ENCODE measurements at places on chromosomes 7 and 10.

DNA sequence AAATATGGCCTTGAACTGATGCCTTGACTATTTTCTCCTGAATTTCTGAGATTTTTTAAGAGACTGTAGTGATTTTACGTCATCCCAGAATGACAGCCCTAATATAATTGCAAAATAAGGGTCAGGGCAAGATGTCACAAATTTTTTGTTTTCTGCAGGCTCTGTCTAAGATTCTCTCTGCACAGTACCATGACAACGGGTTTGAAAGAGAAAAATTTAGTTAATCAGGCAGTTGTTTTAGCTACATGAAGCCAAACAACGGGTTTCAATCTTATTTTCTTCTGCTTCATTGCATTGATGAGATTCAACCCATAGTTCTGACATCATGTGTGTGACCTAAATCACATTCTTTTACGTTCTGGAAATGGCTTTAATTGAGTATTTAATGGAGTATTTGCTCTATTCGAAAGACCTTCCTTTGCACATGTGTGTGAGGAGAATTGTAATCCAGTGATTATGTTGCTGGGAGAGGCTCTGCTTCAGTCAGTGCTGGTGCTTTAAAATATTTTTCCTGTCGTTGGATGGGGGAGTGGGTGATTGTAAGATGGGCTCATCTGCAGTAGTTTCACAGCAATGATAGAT, 118.0 kb upstream of the RHOBTB1 start:
- no peak for DNase-seq

- DNase-seq: no peak
Measured at GRCh38 chr10:80581469-80581835, 43.8 kb downstream of the SH2D4B start.

DNA sequence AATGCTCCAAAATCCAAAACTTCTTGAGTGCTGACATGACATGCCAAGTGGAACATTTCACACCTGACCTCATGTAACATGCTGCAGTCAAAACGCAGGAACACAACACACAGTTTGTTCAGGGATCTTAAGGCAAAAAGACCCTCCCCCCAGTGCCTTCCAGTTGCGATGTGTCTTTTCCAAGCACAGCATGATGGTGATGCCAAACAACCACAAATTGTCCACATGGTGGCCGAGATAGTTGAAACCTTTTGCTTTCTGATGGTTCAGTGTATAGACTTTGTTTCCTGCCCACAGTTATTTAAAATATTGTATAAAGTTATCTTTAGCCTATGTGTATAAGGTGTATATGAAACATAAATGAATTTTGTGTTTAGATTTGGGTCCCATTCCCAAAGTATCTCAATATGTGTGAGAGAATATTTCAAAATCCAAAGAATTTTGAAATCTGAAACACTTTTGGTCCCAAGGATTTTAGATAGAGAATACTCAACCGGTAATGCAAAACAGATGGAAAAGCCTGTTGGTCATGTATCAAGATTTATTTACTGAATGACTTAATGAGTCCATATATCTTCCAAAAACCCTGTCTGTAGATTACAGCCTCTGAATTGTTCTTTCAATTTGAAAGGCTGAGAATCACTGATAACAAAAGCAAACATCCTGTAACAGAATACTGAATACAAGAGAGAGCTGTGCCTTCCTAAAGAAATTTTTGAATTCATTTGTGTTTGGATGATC, 93.4 kb upstream of the OIT3 start:
- DNase-seq: no peak

DNA sequence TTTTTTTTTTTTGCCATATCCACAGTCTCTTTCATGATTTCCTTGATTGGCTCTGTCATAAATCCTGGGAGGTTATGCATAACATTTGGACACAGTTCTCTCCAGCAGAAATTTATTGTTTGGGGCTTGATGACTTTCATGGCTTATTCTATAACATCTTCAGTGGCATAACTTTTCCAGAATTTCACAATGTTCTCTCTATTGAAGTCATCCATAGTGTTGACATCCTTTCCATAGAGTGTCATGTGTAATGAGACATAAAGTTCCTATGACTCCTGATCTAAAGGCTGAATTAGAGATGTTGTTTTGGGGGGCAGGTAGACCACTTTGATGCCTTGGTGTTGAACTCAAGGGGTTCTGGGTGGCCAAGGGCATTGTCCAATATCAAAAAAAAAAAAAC, 36.7 kb upstream of the STK17A start:
- no peak for DNase-seq

DNA sequence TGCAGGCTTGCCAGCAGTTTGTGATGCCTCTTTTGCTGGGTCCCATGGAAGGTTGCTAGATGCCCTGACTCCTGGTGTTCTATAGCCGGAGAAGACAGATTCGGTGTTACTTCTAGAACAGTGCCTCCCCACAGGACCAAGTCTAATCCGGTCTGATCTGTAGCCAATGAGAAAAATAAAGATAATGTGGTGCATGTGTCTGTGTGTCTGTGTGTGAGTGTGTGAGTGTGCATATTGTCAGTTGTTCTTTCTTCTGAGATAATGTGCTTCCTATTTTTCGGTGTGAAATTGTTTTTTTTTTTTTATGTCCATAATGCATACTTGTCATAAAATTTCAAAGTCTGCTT, 29.7 kb upstream of the ZNRF2 start:
- no peak for DNase-seq

DNA sequence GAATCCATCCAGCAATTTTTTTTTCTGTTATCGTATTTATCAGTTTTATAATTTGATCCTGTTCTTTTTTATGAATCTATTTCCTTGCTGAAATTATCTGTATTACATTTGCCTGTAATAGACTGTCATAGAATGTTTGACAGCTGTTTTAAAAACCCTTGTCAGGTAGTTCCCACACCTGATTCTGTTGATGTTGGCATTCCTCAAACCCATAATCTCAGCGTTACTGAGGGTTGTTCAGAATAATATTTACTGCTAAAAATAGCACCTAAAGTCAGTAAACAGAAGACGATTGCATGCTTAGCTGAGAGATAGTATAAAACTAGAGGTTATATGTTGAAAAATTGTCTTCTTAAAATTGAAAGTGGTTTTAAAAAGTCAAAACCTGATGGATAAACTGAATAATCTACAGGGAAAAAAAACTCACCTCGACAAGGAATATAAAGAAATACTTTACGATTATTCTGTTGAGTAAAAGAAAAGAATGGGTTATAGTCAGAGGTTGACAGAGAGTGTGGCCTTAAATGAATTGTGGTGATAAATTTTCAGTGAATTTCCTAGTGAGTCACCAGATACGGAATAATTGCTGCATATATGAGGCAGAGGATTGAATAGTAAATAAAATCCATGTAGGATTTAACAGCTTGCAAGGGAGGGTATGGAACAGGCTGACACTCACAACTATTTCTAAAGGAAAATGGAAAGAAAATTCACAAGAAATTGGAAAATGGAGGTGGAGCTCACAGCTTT, 824.1 kb upstream of the IGFBP3 start:
- no peak for DNase-seq

- DNase-seq: no peak
Measured at GRCh38 chr7:25913598-25914224, 238.3 kb upstream of the NFE2L3 start.

DNA sequence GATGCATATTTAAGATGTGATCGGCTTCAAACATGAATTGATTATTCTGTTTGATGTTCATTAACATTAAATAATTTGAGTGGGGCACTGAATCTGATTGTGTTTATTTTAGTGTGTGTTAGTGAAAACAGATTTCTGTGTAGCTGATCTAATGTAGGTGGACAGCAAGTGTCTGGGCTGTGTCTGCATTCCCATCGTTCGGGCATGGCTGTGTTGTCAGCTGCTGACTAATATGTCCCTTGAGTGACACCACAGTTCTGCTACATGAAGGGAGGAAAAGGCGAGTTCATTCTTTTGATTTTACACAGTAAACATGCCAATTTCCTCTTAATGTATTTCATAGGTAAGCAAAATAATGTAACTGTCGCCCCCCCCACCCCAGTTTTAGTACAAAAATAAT, 203.0 kb downstream of the CNTNAP2 start:
- no peak for DNase-seq

- no peak for DNase-seq
Measured at GRCh38 chr10:89503151-89503550, 32.2 kb downstream of the SLC16A12 start.

DNA sequence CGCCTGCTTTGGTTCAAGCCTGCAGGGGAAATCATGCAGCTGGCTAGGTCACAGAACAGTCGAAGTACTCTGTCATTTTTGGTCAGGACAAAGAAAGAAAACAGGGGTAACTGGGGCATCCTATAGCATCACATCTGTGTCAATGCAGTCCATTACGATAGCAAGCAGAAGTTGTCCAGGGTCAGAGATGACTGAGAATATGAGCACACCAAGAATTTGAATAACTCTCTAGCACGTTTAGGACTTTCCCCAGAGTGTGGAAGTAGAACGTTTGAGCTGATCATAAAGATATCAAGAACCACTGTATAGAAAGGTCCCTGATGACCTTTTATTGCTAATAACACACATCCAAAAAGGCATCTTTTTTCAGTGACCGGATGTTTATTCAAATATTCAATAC, 12.7 kb upstream of the HECW1 start:
- DNase-seq: no peak

GRCh38 chr7:51274955-51275354, 41.7 kb downstream of the COBL start:
- DNase-seq: no peak

GRCh38 chr7:135385209-135385608, 124.7 kb downstream of the CNOT4 start:
- DNase-seq: no peak

DNA sequence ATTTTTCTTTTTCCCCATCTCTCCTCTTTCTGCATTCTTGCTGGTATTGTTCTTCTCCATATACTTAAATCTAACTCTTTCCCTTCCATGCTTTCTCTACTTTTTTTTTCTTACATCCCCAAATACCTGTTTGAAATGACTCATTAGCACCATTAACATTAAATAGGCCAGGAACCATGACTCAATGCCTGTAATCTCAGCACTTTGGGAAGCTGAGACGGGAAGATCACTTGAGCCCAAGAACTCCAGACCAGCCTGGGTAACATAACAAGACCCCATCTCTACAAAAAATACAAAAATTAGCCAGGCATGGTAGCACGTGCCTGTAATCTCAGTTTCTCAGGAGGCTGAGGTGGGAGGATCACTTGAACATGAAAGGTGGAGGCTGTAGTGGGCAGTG, 1026.8 kb downstream of the GATA3 start:
- DNase-seq: no peak

- DNase-seq: no peak
Measured at GRCh38 chr10:71927776-71928592, 36.2 kb upstream of the CHST3 start.

- no peak for DNase-seq
Measured at GRCh38 chr7:42385912-42386311, 148.9 kb upstream of the GLI3 start.

GRCh38 chr7:117014673-117015133, 61.4 kb downstream of the ST7 start:
- no peak for DNase-seq

DNA sequence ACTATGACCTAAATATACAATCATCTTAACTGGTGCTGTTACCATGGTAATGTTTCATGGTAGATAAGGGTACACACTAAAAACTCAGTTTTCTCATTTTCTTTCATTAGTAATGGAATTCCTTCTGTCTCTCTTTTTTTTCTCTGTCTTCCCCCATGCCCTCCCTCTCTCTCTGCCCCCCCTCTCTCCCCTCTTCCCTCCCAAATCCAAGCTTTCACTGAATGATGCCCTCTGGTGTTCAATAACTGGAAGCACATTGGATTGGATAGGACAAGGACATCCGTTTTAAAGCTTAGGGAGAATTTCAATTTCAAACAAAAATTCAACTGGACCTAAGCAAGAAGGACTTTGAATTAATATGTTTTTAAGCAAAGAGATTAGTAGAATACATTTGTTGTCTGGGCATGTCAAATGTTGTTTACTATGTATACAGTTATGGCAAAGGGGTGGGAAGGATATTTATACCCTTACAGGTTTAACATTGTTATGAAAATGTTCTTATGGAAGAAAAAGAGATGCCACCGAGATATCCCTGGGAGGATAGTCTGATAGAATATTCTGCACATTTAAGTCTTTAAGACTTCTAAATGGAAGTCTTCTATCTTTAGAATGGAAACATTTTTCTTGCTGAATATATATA, 6.1 kb downstream of the CHRM2 start:
- DNase-seq: no peak

DNA sequence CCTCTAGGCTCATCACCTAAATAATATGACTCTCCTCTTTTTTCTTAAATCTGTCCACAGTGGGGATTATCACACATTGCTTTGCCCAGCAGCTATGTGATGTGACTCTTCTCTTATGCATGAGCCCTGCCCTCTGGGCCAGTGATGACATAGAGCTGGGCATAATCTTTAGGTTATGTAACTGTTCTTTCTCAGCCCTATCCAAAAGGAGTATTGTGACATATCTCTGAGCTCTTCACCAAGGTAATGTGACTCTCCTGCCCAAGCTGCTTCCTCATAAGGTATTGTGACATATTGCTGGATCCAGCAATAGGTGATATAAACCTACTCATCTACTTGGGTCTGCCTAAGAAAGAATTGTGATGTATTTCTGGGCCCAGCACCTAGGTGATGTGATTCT, 37.7 kb upstream of the ZNF107 start:
- no peak for DNase-seq

DNA sequence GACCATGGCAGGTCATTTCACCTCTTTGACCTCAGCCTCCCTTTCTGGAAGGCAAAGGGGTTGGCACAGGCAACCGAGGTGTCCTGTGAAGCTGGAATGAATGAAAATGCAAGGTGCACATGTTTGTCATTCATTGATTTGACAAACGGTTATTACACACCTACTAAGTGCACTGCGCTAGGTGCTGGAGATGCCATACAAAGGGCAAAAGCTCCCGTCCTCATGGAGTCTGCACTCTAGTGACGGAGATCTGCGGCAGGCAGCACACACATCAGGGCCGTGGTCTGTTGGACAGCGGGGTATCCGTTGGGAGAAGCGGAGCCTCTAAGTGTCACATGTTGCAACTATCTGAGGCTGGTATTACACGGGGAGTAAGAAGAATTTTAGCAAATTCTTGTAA, 44.2 kb downstream of the PRF1 start:
- no peak for DNase-seq

DNA sequence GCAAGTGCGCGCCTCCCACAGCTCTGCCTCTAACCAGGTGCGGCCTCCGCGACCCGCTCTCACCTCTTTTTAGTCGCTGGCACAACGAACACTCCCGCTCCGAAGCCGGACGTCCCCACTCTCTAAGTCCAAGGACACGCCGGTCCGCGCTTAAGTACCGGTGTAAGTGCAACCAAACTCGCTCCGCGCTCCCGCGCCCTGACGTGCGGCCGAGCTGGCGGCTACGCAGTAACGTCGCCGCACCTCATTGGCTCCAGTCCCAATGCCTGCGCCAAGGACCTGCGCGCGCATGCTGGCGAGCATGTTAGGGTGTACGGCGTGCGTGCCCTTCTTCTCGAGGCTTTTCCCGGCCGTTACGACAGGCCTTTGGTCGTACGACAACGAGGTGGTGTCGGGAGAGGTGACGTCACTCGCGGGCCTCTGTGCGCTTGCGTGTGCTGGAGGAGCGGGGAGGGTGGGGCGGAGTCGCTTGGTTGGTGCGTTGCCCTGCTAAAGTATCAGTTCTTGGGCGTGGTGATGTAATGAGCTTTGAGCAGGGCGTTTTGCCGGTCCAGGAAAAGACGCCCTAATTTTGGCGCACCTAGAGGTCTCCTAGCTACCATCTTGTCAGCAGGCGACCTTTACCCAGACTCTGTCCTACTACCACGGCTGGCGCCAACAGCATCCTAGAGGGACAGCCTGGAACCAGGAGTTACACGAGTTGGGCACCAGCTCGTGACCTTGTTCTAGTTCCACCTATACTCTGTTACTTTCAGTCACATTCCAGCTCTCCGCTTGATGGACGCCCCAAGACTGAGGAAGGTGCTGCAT, at the start of gene CYCS:
Gene CYCS (minus strand): TSS at position 124 of the 810 bp plus-strand sequence. CDS start 1,141 bp downstream, outside the sequence.
- DNase-seq: peak; percentile 37
